ENCODE measurements at places on chromosomes 1 and 21.

DNA sequence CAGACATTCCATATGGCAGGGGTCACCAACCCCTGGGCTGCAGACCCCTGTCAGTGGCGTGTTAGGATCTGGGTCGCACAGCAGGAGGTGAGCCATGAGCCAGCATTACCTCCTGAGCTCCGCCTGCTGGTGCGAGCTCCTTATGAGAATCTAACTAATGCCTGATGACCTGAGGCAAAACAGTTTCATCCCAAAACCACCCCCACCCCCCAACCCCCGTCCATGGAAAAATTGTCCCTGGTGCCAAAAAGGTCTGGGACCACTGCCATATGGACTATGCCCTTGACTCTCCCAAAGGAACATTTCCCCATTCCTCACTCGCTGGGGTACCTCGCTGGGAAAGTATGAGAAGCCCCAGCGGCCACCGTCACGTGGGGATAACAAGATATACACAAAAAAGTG lies 6.4 kb upstream of the CPT2 start:
- no peak for DNase-seq

DNA sequence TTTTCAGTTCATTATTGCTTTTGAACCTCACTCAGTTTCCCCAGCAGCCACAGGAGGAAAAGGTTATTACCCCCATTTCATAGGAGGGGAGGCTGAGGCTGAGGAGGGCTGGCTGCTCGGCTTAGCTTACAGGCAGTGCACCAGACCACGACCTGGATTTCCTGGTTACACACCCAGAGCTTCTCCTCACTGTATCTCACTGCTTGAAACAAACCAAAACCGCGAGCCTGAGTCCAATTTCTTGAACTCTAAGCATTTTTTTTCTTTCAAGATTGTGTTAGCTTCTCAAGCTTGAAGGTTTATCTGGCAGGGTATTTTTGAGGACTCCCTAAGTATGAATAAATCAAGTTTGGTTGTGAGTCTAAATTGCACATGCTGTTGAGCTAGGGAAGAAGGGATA lies 188.9 kb upstream of the EDN2 start:
- peak; percentile 90 for DNase-seq

GRCh38 chr21:42097860-42098454 lies 26.8 kb downstream of the UMODL1 start:
- DNase-seq: peak; percentile 78

GRCh38 chr21:25626757-25627156 lies 12.3 kb upstream of the JAM2 start:
- peak; percentile 42 for DNase-seq

DNA sequence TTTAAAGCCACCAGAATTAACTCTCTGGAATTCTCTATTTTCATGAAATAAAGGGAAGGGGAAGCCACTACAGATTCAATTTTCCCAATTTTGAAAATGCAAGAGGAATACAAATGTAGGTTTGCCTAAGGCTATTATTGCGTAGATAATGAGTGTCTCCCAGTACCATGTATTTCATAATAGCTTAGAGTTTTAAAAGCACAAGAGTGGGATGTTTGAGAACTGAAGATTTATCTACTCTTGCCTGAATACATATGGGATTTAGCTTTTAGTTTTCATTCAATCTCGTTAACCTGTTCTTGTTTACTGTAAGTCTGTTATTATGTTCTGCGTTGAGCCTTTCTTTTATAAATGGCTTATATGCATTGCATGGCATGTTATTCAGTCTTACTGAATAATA lies 795.1 kb downstream of the BRINP3 start:
- DNase-seq: no peak

DNA sequence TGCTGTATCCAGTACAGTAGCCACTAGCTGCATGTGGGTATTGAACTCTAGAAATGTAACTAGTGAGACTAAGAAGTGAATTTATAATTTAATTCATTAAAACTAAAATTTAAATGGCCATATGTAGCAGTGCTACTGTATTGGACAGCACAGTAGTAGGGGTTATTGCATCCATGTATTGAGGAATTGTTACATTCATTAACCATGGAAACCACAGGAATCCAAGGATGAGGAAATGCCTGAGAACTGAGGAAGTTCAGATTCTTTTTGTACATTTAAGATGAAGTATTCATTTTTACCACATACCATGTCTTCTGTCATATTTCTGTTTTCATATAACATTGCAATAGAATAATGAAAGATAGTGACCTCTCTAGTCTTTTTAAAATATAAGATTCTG lies 2.6 kb downstream of the MTF2 start:
- DNase-seq: peak; percentile 39

DNA sequence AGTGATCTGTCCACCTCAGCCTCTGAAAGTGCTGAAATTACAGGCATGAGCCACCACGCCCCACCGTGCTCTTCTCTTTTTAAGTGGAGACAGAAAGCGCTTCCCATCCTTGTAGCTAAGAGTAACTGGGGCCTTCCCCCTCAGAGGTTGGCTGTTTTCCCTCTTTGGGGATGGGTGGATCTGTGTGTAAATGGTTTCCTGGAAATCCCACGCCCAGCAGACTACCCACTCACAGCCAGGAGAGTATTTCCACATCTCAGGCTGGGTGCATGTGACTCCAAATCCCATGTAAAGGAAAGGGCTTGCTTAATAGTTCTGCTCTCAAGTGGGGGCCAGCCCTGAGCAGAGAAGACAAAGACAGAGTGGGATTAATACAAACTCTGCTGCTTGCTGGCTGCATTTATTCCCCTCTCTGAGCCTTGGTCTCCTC lies 19.6 kb upstream of the TCEA3 start:
- peak; percentile 89 for DNase-seq

DNA sequence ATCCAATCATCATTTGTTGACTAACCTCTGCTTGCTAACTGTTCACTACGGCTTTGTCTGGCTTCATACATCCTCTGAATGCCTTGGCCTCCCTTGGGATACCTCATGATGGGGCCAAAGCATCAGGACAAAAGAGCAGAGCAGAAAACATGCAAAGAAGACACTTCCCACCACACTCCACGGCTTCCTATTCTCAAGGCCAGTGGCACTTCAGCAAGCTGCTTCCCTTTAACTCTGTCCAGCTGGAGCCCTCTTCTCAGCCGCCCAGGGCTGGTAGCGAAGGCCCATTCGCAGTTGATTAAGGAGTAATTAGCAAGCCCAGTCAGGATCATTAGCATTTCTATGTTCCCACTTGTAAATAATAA lies 224.3 kb upstream of the FGGY start:
- peak; percentile 60 for DNase-seq

- DNase-seq: no peak
These were observed 86.8 kb downstream of the NPHP4 start for GRCh38 chr1:5905436-5905835.

- no peak for DNase-seq
These were observed 29.3 kb downstream of the SLC9C2 start for GRCh38 chr1:173573596-173573995.

- DNase-seq: no peak
These were observed 32.0 kb upstream of the INSL5 start for GRCh38 chr1:66833112-66833511.

DNA sequence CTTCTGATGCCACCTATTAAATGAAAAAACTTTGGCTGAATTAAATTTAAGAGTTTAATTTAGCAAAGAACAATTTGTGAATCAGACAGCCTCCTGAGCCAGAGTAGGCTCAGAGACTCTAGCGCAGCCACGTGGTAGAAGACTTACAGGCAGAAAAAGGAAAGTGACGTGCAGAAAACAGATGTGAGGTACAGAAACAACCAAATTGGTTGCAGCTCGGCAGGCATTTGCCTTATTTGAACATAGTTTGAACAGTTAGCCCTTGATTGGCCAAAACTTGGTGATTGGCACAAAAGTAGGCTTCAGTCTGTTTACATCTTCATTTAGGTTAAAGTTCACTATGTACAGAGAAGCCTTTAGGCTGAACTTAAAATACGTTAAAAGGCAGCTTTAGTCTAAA lies 22.9 kb downstream of the TCP10L start:
- peak; percentile 44 for DNase-seq

GRCh38 chr1:90720145-90720636 lies 3.1 kb upstream of the BARHL2 start:
- DNase-seq: no peak

GRCh38 chr1:33446590-33446989 lies 15.7 kb upstream of the PHC2 start:
- DNase-seq: no peak

- DNase-seq: no peak
These were observed 59.7 kb upstream of the CLDN14 start for GRCh38 chr21:36539434-36540150.

- DNase-seq: no peak
These were observed 7.3 kb downstream of the OR2C3 start for GRCh38 chr1:247528812-247529474.

DNA sequence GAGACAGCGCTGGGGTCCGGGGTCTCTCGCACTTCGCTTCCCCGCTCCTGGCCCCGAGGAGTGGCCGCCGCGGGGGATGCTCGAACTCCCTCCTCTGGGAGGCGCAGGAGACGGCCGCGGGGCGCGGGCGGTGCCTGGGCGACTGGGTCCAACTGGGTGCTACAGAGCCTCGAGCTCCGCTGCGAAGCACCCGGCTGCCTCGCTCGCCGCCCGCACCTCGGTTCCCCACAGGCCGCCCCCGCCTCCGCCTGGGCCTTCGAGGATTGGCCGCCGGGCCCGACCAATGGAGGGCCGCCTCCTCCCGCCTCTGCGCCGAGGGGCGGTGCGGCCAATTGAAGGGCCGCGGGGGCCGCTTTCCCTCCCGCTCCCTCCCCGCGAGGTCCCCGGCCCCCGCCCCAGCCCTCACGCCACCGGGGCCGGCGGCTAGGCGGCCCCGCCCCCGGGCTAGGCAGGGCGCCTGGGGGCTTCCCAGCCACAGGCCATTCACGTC lies at the start of gene CNN3:
TSS of gene CNN3 (minus strand) at position 196 of the 490 bp plus-strand sequence. CDS start 216 bp downstream, outside the sequence.
- peak; percentile 98 for DNase-seq

DNA sequence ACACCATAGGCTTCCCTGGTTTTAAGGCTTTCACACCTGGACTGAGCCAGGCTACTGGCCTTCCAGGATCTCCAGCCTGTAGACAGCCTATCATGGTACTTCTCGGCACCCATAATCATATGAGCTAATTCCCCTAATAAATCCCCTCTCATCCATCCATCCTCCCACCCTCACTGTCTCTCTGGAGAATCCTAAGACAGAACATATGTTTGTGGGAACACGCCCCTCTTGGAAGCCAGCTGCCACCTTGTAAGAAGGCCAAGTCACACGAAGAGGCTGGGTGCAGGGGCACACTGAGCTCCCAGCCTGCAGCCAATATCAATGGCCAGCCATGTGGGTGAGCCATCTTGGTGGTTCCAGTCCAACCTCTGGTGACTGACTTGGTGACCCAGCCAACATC lies 7.4 kb downstream of the CLCC1 start:
- no peak for DNase-seq

DNA sequence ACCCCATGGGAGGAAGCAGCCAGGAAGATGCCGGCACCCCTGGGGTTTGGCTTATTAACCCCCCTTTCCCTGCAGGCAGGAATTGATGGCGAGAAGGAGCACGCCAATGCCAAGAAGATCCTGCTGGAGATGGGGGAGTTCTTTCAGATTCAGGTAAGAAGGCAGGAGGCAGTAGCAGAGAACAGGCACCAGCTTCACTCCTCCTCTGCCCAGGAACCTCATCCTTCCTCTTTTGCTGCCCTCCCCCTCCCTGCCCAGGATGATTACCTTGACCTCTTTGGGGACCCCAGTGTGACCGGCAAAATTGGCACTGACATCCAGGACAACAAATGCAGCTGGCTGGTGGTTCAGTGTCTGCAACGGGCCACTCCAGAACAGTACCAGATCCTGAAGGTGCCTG lies 1.2 kb upstream of the RUSC1 start:
- no peak for DNase-seq

GRCh38 chr1:168246506-168246905 lies 20.7 kb downstream of the SFT2D2 start:
- no peak for DNase-seq

DNA sequence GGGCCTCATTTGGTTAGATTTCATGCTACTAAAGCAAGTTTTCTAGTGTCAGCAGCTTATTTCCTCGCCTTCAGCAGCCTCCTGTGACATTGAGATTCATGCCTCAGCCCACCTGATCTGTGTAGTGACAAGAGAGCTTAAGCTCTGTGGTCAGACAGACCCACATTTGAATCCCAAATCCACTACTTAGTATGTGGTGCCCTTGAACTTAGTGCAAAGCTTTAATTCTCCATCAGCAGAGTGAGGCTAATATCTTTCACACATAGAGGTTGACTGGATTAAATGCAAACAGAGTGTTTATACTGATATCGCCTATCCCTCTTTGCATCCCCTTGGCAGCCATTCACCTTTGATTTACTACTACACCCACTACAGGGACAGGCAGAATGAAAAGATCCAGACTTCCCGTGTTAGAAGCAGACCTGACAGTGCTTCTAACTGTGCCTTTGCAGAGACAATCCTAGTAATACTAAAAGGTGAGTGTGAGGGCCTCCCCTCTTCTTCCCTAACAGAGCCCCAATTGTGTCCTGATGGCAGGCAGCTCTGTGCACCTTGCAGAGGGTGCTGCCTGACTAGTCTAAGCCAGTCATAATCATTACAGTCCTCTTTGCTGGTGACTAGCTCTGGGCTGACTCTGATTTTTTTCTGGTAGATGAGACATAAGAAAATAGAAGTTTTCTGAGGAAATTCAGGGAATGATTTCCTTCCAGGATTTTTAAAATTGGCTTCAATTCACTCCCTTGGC lies 264.0 kb downstream of the CTH start:
- DNase-seq: no peak

GRCh38 chr1:233993651-233994050 lies 89.2 kb downstream of the SLC35F3 start:
- no peak for DNase-seq

DNA sequence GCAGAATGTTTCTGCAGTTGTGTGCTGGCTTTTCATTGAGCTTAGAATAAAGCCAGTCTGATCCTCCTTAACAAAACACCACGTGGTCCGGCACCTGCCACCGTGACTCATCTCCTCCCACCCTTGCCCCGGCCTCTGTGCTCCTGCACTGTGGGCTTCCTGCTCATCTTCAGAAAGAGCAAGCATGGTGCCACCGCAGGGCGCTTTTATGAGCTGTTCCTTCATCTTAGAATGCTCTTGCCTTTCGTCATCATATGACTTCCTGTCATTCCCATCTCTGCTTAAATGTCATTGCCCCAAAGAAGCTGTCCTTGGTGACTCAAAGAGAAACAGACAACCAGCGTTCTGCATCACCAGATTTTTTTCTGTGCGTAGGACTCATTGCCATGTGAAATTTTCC lies 117.8 kb downstream of the HHAT start:
- DNase-seq: peak; percentile 37

- DNase-seq: no peak
These were observed 31.9 kb downstream of the MAP10 start for GRCh38 chr1:232837087-232837486.
